ENCODE measurements at places on chromosomes 16 and 17.

- no peak for ATAC-seq
Observed at GRCh38 chr16:8622315-8622656, 788 bp downstream of the METTL22 start.

- ATAC-seq, result no peak
Observed at GRCh38 chr17:37769050-37769449, 24.2 kb upstream of the HNF1B start.

GRCh38 chr17:2157081-2157480 lies 102.2 kb downstream of the HIC1 start:
- no peak for ATAC-seq

- peak; percentile 63 for ATAC-seq
Observed at GRCh38 chr16:56662357-56663354, 4.9 kb downstream of the MT1F start.

GRCh38 chr16:48997081-48997615 lies 284.5 kb downstream of the CBLN1 start:
- no peak for ATAC-seq

DNA sequence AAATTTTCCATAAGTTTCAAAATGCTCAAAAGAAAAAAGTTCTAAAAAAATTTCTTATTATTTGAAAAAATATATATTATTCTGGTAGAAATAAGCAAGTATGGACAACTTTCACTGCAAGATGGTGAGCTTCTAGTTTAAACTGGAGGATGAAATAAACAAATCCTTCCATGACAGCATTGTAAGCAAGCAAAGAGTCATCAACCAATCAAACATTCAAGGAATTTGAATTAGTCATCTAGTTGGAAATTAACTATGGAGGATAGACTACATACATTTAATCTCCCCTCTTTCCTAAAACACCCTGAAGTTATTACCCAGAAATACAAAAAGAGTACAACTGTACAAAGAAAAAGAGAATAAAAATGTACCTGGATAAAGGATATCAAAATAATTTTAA lies 51.0 kb upstream of the IRX5 start:
- ATAC-seq, result no peak

DNA sequence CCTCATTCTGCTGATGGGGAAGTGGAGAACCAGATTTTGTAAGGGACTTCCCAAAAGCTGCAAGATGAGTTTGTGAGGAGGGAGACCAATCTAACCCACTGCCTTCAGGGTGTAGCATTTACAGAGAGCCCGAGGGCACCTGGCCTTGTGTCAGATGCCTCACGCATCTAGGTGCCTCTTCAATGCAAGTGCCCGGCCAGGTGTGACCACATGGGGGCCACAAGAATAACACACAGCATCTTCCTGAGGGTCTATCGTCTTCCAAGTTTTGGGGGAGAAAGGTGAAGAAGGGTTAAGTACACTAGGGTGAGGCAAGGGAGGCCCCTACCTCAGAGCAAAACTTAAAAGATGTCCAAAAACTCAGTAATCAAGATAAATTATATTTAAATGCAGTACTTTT lies 401.7 kb upstream of the CDH5 start:
- no peak for ATAC-seq

DNA sequence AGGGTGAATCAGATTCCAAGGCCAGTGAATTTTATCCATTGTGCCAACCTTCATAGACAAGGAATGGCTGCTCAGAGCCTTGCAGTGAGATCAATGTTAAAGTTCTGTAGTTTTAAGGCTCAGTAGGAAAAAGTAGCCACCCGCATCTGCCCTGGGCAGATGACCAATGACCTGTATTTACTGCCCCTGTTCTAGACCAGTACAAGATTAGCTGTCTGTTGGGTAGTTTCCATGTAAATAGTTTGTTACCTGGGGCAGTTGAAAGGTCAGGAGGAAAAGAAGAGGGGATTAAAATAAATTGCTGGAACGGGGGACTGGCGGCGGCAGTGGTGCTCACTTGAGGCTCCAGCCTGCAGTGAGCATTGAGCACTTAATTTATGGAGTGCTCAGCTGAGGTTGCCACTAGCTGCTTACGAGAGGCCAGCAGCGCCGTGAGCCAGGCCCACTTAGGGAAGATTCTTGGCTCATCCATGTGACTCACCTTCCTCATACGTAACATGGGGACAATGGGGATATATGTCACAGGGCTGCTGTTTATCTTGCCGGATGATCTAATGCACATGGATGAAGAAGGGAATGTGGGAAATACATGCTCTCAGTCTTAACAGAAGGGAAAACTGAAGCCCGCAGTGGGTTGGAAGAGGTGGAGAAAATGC lies 10.7 kb upstream of the NOS2 start:
- ATAC-seq, result no peak

DNA sequence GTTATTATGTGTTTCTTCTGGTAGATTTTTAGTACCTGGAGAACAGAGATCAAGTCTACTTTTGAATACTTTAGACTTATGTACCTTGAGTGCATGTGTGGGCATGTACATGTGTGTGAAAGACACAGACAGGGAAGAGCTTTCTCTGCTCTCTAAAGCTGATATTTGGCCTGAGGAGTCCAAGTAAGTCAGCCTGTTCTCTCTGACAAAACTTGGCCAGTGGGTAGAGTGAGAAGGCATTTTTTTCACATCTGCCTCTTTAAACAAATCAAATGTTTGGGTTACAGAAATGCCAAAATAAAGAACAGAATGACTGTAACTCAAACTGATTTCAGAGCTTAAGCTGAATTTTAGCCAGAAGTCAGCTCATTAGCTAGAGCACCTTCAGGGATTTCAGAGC lies 309.7 kb upstream of the DYNLRB2 start:
- ATAC-seq, result no peak

- ATAC-seq, result no peak
Observed at GRCh38 chr17:66941773-66942450, 22.6 kb upstream of the CACNG4 start.

DNA sequence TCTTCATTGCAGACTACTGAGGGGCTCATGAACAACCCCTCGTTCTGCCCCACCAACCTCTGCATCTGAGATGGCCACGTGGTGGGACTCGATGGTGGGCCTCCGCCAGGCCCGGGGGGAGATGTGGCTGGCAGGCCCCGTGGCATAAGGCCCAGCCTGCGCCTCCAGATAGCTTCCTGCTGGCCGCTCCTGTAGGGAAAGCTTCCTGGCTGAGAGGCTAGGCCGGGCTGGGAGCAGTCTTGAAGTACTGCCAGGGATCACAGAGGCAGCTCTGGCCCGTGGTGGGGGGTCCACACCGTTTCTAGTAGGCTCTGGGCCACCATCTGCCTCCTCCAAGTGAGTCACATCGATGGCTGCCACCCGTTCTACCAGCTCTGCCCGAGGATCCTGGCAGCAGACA lies 7.6 kb downstream of the CAMKK1 start:
- ATAC-seq, result no peak

Measured in activated CD4-positive, CD25-positive, alpha-beta regulatory T cell treated with anti-CD3 and anti-CD28 coated beads, Interleukin-2, amount 50 U/mL, for 24 hours (primary cell).